ENCODE measurements at places on chromosomes 2 and 18. TPM values are rescaled to one million over a fixed set of nuclear protein-coding genes. Genes with fewer than 3 reads are reported as not detected.

DNA sequence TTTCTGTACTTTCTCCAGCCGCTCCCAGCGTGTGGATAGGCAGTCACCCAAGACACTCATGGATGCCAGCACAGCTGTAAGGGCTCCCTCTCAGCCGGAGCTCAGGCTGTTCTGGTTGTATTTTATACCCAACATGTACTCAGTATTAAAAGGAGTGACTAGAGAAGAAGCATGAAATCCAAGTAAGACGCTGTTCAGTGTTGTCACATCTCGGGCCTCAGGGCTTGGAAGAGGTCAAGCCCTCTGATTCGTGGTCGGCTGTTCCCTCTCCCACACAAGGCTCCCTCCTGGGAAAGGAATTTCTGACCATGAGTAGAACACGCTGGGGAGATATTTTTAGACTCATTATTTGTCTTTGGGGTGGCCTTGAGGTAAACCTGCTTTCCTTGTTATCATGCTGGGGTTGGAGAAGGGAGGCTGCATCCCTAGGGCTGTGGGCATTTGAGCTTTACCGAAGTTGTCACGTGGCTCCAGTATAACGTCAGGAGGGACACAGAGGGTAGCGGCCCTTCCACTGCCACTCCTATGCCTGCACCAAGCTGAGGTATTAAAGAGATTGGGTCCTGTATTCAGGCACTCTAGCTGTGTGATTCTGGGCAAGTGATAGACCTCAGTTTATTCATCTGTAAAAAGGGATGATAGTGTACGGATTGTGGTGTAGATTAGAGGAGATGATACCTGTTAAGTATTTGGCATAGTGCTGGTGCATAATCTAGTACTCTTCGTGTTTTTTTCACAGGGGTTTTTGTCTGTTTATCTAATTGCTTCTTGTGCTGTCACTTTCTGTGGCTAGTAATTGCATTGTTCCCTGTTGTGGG is 34.1 kb downstream of the HK2 start:
- no peak for DNase-seq

NRP2 gene
- 46.0 TPM for total RNA-seq

DNA sequence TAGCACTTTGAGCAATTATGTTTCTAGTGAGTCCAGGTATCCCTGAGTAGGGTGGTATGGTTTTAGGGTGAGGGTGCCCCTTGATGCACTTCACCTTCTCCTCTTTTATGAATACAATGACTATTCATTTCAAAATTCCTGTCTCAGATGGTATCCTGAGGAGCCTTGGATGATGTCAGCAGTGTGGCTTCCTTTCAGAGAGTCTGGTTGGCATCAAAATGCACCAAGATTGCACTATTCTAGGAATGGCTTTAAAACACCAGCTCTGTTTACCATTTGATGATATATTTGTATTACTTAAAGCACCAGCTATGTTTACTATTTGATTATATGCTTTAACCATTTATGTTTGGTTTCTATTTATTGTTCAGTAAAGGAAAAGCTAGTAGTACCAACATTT is 141.0 kb downstream of the FMNL2 start:
- DNase-seq = no peak

GRCh38 chr2:241129086-241129871 is 20.0 kb downstream of the PASK start:
- DNase-seq = no peak

HOXD13 gene
- total RNA-seq = not detected

- no peak for DNase-seq
Measured at GRCh38 chr2:18623782-18624181, 34.4 kb upstream of the NT5C1B start.

DNA sequence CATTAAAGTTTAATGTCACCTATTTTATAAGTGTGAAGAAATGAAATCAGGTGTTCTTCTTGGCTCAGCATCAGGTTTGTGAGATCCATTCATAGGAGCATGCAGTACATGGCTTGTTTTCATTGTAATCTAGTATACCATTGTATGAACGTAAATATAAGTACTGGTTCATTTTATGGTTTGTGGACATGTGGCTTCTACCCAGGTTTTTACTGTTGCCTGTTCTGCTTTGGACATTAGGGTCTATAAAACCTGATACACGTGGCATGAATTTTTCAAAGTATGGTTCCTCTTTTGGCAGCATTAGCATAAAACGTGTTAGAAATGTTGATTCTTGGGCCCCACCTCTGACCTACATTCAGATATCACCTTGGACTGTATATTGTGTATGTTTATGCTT is 175.5 kb downstream of the PRPF40A start:
- no peak for DNase-seq

DNA sequence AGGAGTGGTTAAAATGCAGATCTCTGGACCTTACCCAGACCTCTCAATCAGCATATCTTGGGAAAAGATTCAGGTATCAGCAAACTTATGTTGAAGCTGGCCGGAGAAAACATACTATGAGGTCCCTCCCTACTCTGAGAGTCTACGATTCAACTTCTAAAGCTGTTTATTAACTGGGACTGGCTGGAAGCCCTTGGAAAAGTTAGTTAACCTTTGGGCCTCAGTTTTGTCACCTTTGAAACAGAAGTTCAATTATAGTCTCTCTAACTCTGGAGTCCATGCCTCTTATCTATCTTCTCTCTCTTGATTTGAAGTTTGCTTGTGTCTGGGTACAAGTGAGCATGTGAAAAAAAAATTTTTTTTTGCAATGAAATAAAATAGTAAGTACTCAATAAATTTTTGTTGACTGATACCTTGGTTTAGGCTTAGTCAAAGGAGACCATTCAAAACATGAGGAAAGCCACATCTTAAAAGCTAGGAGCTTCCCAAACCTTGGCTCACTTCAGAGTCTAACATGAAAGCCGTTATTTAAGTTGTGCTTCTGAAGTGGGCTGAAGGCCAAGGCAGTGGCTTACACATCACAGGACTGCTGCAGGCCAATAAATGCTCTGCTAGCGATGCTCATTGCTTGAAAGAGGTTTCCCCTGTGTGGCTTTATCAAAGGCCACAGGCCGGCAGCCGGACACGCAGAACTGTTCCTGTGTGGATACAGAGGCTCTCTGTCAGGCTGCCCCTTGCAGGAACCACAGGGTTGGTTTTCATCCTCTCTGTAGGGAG is 110.6 kb upstream of the FAM136A start:
- DNase-seq = no peak

LIMS4 gene
- 0.45 TPM for total RNA-seq

ANO7 gene
- total RNA-seq = 0.54 TPM

GRCh38 chr2:204205082-204205481 is 268.5 kb downstream of the ICOS start:
- no peak for DNase-seq

DNA sequence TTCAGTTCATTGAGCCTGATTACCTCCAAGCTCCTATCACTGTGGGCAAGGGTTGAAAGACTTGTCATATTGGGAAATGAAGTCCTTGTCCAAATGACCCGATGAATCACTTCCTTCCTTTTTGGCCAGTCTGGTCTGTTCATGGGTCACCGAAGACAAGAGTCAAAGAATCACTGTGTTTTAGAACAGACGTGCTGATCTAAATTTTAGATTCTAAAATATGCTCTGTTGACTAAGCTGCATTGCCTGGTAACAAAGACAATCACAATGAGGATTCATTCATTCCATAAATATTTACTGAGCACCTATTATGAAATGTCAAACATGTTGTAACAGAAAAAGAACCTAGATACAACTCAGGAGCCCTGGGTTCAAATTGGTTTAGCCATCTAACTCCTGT is 99.4 kb upstream of the RND3 start:
- no peak for DNase-seq

Data from cerebellum (tissue), 4 donors.